ENCODE measurements at places on chromosomes 5 and 9. TPM values are rescaled to one million over a fixed set of nuclear protein-coding genes. Genes with fewer than 3 reads are reported as not detected.

DNA sequence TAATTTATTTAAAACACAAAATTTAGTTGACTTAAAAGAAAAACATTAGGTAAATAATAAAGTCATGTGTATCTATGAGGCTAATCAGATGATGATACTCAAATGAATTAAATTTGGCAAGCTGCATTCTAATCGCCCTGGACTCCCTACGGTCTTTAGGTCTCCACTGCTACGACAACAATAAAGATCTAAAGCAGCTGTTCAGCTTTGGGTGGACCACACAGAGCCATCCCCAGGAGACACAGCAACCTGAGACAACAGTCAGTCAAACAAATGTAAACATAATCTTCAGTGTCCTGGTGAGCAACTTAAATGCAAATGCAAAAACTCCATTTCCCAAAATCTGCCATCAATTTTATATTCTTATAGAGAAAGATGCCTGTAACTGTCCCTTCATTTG, 65.5 kb downstream of the MCTP1 start:
- DNase-seq: no peak

GRCh38 chr5:116779846-116780245, 205.2 kb upstream of the SEMA6A start:
- DNase-seq: no peak

- no peak for DNase-seq
Observed at GRCh38 chr5:78930721-78931120, 54.4 kb downstream of the ARSB start.

GRCh38 chr9:93236541-93237206, 52.7 kb downstream of the WNK2 start:
- no peak for DNase-seq

DNA sequence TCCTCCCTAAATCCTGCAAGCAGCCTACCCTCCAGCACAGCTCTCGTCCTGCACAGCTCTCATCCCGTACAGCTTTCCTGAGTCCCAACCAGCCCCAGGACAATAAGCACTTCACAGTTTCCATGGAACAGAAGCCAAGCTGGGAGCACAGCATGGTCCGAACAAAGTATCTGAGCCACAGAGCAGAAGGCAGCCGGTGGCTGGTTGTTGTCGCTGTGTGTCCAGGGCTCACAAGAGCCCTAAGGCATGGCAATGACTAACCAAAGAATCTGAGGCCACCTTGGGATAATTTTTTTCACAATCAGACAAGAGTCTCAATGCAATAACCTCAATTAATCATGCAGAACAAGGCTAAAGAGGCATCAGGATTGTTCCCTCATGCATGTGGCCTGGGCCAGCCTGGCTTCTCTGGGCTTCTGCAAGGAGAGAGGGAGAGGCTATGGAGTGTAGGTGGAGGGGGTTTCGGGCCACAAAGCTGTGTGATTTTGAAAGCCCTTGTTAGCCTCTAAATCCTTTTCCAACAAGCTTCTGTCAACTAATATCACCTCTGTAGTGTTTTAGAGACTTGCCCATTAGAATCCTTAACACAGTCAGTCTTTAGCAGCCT, 323.4 kb downstream of the PIK3R1 start:
- DNase-seq: no peak

GRCh38 chr9:118558891-118559290, 810.3 kb downstream of the BRINP1 start:
- no peak for DNase-seq

DNA sequence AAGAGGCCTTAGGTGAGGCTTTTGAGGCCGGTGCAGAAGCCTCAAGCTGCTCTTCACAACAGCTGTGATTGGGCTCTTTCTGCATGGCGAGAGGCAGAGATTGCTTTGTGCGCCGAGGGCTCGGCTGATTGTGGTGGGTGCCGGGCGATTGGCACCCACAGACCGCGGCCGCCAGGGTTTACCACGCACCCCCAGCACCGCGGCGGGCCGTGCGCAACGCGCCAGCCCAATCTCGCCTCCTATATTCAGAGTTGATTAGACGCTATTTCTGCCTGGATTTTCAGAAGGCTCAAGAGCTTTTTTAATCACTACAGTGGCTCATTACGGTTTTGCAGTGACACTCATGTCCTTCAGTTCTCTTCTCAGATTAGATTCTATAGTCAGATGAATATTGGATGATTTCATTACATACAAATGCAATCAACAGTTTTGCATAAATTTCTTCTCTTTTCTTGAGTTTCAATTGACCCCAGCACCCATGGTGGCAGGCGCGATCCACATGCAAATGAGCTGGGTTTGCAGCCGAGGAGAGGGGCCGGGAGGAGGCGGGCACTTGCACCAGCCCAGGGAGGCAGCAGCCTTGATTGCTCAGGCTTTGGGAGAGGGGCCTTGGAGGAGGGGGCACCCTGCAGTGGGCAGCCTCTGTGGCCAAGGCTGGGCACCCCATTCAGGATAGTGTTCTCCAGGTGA, 33.8 kb upstream of the PTGS1 start:
- no peak for DNase-seq

- no peak for DNase-seq
Observed at GRCh38 chr5:59003124-59003523, 420.2 kb downstream of the RAB3C start.

- DNase-seq: no peak
Observed at GRCh38 chr9:120403543-120403856, 176.5 kb downstream of the CDK5RAP2 start.

DNA sequence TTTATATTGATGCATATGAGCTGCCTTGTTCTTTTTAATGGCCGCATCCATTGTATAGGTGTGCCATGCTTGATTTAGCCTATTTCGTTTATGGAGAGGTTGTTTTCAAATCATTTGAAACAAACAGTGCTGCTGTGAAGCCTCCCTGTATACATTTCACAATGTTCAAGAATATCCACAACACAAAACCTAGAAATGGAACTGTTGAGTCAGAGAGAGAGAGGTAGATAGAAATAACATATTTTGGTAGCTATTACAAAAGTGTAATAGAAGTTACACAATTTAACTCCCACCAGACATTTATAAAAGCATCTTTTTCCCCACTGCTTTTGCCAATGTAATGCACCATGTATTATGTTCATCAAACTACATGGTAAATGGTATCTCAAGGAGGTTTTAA, 82.0 kb downstream of the FRMD3 start:
- DNase-seq: no peak

DNA sequence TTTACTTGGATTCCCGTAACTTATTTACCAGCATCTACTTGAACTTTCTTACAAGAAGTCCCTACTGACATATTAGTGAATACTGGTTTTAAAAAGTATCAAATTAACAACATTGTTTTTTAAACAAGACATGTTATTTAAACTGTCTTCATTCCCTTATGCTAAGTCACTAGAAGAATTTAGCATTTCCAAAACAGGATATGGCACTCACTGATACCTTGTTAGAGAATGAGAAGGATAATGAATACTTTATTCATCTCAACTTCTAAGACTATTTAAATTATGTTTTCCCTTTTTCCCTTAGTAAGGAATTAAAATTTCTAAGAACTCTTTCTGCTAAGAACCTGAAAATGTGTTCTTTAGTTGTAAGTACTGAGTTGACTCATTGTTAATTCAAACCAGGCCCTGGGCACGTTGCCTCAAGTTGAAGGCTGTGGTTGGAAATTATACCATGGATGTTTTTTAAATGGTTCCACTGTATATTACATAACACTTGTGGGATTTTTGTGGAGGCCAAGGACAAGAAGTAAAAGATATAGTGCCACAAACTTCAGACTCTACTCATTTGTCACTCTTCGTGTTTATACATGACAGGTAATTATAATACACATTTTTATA, 219.0 kb upstream of the EDIL3 start:
- DNase-seq: no peak

GRCh38 chr9:130663258-130663976, 977 bp upstream of the PRDM12 start:
- no peak for DNase-seq

GRCh38 chr9:114958021-114958843, 27.8 kb upstream of the TNFSF8 start:
- DNase-seq: peak; percentile 82

GRCh38 chr9:70113403-70114022, 69.9 kb downstream of the MAMDC2 start:
- no peak for DNase-seq

DNA sequence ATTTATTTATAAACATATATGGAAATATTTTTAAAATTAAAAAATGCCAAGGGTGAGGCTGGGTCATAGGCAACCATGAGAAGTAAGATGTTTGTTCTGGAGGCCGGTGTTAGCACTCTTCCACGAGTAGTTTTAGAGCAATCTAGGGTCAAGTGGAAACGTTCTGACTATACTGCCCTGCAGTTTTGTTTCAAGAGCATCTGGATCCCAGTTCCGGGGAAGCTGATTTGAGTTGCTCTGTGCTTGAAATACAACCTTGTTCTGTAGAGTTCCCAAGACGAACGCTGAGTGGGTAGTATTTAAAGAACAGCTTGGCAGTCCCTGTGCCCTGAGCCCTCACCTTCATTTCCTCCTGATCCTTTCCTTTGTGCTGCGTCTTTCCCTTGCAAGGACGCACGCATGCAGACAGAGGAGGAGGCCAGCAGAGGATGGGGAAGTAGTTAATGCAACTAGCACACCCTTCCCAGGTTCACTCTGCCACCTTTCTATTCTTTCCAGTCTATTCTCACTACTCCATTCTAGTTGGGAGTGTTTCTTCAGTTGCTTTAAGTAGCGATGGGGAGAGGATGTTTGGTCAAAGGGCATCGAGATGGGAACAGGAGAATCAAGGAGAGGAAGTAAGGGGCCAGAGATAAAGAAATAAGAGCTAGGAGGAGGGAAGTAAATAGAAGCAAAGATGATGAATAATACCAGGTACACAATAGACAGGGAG, 68.3 kb upstream of the ZSWIM6 start:
- no peak for DNase-seq

GRCh38 chr5:77321793-77322394, 111.4 kb downstream of the PDE8B start:
- no peak for DNase-seq

GRCh38 chr5:174690271-174690670, 34.1 kb upstream of the MSX2 start:
- DNase-seq: no peak

DNA sequence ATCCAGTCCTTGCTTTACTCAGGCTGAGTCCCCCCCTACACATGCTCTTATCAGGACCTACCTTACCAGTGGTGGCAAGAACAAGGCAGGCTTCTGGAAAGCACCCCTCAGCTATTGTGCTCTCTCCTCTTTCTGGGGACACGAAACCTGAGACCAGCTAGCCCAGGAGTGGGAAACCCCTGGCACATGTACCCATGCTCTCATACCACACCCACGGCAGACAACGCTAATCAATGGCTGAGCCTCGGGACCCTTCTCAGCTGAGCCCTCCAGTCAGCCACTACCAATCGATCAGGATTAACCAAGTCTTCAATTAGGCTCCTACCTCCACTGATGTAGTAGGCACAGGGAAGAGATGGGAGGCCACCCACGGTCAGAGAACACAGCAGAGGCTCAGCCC, 65.1 kb downstream of the VAV2 start:
- DNase-seq: no peak

GRCh38 chr9:86977205-86977835, 30.0 kb upstream of the GAS1 start:
- DNase-seq: no peak

DNA sequence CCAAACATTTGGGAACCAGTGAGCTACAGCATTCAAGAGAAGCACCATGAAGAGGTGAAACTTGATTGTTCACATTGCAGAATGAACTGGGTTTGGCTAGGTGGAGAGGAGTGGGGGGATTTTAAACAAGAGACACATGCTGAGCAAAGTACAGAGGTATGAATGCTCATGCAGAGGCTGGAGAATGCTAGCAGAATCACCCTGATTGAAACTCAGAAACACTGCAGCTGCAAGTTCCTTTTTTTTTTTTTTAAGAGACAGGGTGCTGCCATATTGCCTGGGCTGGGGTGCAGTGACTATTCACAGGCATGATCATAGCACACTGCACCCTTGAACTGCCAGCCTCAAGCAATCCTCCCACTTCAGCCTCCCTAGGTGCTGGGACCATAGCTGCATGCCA, 35.1 kb downstream of the DENND1A start:
- no peak for DNase-seq

FER gene
- 1.2 TPM for polyA plus RNA-seq

INSL4 gene
- polyA plus RNA-seq: not detected

SMU1 gene
- 12.2 TPM for polyA plus RNA-seq

MEIKIN gene
- polyA plus RNA-seq: 0.24 TPM

SV2C gene
- polyA plus RNA-seq: 0.04 TPM
